ENCODE measurements at places on chromosomes 6 and 20.

GRCh38 chr6:157034436-157035230, 257.5 kb downstream of the ARID1B start:
- peak; percentile 76 for DNase-seq
- no peak overlapping the region for H3K4me3 ChIP-seq
- H3K27me3 ChIP-seq = no peaks in the 10 kb centered on the region
- H3K36me3 ChIP-seq = no peaks in the 10 kb centered on the region
- H3K4me1 ChIP-seq = peaks cover 35% of the 10 kb centered on the region

DNA sequence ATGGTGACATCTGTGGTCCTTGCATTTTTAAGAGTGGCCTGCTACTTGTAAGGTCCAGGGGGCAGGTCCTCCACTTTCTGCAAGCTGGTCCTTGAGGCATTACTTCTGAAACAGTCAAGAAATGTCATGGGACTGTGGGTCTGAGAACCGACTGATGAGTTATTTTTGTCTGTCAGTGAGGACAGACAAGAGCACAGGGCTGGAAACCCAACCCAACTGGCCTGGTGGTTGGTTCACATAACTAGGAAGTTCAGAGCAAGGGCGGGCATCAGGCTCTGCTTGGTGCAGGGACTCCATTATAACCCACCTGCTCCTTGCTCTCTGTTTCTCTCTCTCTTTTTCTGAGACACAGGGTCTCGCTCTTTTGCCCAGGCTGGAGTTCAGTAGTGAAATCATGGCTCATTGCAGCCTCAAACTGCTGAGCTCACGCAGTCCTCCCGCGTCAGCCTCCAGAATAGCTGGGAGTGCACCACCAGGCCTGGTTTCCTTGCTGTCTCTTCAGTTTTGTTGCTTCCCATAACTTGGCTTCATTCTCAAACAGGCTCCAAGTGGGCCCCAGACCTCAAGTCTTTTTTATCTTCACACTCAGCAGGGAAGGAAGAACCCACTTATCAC, 9.2 kb downstream of the CST3 start:
- H3K4me3 ChIP-seq = no peak overlapping the region
- H3K4me1 ChIP-seq = peaks cover 4% of the 10 kb centered on the region
- DNase-seq = no peak
- H3K36me3 ChIP-seq = no peaks in the 10 kb centered on the region

GRCh38 chr6:14425805-14426204, 308.2 kb downstream of the CD83 start:
- no peaks in the 10 kb centered on the region for H3K4me1 ChIP-seq
- no peak overlapping the region for H3K27ac ChIP-seq
- no peaks in the 10 kb centered on the region for H3K27me3 ChIP-seq
- H3K4me3 ChIP-seq = no peak overlapping the region

DNA sequence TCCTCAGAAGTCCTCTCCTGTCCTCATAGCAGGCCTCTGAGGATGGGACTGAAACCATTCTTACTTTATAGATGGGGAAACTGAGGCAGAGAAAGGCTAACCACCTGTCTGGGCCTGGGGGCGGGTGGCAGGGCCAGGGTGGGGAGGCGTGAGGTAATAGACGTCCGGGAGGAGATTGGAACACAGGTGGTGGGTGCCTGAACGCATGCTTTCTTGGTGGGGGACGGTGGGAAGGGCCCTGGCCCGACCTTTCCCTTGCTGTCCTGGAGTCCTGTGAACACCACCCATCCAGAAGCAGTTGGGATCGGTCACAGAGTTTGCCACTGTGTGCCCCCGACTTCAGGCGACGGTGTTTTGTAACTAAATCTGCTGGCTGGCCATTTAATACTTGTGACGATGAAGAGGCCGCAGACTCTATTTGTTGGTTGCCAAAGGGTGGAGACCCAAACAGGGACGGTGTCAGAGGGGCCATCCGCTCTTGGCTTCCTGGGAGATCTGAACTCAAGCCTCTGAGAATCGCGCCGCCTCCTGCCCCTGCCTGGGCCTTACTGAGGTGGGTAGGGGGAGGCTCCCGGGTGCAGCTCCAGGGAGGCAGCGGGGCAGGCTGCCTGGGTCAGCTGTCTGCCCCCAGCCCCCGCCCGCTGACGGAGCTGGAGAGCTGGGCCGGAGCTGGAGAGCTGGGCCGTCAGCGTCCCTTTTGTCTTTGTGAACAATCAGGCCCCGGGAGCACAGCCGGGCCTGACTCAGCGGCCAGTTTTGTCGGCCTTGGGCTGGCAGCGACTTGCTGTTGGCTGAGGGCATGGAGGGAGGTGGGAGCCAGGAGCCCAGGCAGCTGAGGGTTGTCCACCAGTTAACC, 4.1 kb downstream of the RBM38 start:
- H3K4me3 ChIP-seq = peak overlapping the region; percentile 100
- H3K27me3 ChIP-seq = no peaks in the 10 kb centered on the region
- peak overlapping the region; percentile 93 for H3K27ac ChIP-seq
- peak; percentile 40 for DNase-seq
- H3K4me1 ChIP-seq = peaks cover 68% of the 10 kb centered on the region

- no peak overlapping the region for H3K4me3 ChIP-seq
- no peaks in the 10 kb centered on the region for H3K36me3 ChIP-seq
- H3K4me1 ChIP-seq = no peaks in the 10 kb centered on the region
- H3K27me3 ChIP-seq = no peaks in the 10 kb centered on the region
- no peak overlapping the region for H3K27ac ChIP-seq
- DNase-seq = no peak
Measured at GRCh38 chr6:131183427-131184095, 48.3 kb downstream of the AKAP7 start.

DNA sequence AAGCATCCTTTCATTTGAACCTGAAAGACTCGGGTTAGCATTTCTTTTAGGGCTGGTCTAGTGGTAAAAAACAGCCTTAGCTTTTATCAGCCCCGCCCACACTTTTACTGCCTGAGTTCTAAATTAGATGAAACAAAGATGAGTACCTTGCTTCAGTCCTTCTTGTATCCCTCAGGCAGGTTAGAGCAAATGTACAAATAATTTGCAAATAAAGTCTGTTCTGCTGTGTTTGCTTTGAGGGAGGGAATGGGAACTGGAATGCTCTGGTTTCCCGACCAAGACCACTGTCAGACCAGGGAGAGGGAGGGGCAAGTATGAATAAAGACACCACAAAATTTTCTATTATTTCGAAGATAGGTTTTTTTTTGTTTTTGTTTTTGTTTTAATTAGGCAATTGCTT, 85.5 kb upstream of the FLRT3 start:
- no peaks in the 10 kb centered on the region for H3K36me3 ChIP-seq
- H3K27me3 ChIP-seq = no peaks in the 10 kb centered on the region
- no peak overlapping the region for H3K27ac ChIP-seq
- H3K4me3 ChIP-seq = no peak overlapping the region
- DNase-seq = no peak
- H3K4me1 ChIP-seq = no peaks in the 10 kb centered on the region

- H3K4me3 ChIP-seq = no peak overlapping the region
- no peaks in the 10 kb centered on the region for H3K27me3 ChIP-seq
- H3K4me1 ChIP-seq = no peaks in the 10 kb centered on the region
- no peak for DNase-seq
- no peaks in the 10 kb centered on the region for H3K36me3 ChIP-seq
- H3K27ac ChIP-seq = no peak overlapping the region
Measured at GRCh38 chr6:88869263-88870020, 94.0 kb downstream of the RNGTT start.

DNA sequence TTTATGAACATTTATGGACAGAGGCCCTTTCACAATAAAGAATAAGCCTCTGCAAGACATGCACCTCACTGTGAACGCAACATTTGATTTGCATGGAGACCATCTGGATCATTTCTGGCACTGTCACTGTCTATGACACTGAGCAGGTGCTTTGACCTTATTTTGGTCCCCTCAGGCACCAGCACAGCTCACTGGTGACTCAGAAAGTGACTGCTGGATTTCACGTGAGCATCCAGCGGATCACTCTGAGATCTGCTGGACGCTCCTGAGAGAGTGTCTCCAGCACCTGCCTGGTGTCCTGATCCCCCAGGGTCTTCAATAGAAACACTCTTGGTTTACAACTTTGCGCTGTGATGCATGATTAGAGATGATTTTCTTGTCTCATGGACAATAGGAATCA, 375.7 kb downstream of the TENT5A start:
- no peak overlapping the region for H3K27ac ChIP-seq
- DNase-seq = no peak
- H3K4me3 ChIP-seq = no peak overlapping the region
- H3K36me3 ChIP-seq = no peaks in the 10 kb centered on the region

DNA sequence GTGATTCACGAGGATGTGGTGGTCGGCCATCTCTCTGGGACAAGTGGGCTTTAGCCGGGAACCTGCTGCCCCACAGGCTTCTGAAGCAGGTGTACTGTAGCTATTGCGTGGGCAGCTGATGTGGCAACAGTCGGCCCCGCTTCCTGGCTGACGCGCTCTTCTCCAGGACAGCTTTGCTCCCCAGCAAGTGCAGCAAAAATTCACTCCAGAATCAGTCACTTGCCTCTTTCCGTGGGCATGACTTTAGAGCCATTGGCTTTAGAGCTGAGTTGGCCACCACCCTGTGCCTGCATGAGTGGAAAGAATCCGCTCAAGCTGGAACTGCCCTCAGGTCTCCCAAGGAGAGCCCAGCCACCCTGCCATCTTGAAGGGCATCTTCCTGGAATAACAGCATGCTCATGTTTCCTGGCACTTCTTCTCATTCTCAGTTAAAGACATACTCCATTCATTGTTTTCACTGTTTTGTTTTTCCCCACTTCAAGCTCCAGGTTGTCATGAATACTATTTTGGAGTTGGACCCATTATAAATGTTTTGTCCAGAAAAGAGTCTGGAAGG, 178.3 kb downstream of the ZDHHC14 start:
- no peaks in the 10 kb centered on the region for H3K36me3 ChIP-seq
- H3K4me1 ChIP-seq = no peaks in the 10 kb centered on the region
- no peak overlapping the region for H3K27ac ChIP-seq
- no peak overlapping the region for H3K4me3 ChIP-seq

DNA sequence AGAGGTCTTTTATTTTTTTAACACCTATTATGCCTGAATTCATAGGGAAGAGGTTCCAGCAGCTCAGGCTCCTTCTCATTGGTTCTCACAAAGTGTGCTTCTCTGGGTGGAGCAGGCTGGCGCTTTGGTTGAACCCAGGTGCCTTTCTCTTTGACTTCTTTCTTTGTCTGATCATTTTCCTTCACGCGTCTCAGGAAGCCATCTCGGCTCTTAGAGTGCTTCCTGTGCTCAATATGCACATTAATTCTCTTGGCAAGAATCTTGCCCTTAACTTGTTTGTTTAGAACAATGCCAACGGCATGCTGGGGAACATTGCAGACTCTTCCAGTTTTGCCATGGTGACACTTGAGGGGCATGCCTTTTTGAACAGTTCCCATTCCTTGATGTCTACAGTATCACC, 44.2 kb upstream of the RNF24 start:
- no peaks in the 10 kb centered on the region for H3K27me3 ChIP-seq
- no peak overlapping the region for H3K4me3 ChIP-seq
- DNase-seq = no peak
- H3K27ac ChIP-seq = no peak overlapping the region
- no peaks in the 10 kb centered on the region for H3K36me3 ChIP-seq

GRCh38 chr20:57826666-57827287, 117.0 kb upstream of the PMEPA1 start:
- H3K4me1 ChIP-seq = peaks cover 6% of the 10 kb centered on the region
- no peak overlapping the region for H3K27ac ChIP-seq
- no peak overlapping the region for H3K4me3 ChIP-seq
- H3K36me3 ChIP-seq = no peaks in the 10 kb centered on the region
- no peak for DNase-seq
- H3K27me3 ChIP-seq = no peaks in the 10 kb centered on the region

DNA sequence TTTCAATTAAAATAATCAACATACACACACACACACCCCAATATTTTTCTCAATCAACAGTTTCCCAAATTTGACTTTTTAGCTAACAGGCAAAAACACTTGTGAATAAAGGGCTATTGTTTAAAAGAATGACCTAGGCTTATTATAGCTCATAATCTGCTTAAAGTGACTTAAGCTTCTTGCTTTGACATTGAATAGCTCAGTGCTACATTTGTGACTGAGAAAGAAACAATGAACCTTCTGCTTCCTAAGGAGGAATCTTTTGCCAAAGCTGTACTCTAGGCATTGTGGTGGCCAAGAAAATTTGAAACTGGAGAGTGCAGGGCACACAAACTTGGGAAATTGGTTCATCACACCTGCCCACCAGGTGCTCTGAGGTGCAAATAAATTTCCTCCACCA, 282.0 kb downstream of the SYNE1 start:
- no peak overlapping the region for H3K4me3 ChIP-seq
- H3K4me1 ChIP-seq = peaks cover 5% of the 10 kb centered on the region
- no peak for DNase-seq
- H3K27ac ChIP-seq = no peak overlapping the region
- peaks cover 67% of the 10 kb centered on the region for H3K36me3 ChIP-seq

DNA sequence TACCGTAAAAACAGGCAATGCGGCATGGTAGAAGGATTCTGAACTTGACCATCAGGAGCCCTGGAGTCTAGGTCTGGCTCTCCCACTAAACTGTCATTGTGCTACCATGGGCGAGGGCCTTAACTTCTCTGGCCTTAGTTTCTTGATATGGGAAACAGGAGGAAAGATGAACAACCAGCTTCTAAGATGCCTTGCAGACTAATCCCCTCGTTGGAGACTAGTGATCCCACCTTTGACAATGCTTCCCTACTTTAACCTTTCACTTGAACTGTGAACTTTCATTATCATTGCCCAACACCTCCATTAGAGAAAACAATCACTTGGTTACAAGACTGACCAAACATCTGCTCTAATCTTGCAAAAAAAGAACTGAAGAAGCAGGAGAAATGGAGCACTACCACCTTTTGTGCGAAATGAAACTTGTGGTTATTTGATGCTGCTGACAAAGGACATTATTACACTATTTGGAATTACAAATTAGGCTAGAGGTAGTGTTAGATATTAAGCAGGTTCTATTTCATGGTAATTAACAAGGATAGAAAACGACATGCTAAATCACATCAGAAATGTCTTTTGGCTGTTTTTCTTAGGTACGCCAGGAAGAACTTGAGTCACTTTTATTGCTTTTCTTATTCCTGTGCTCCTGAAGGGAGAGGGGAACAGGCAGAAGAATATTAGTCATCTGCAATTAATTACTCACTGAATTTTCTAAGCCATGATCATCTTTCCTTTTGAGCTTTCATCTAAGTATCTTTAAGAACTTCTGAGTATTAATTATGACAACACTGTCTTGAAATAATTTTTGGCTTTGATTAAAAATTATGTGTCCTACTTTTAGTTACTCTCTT, 39.1 kb upstream of the ARHGAP18 start:
- DNase-seq = no peak
- H3K27ac ChIP-seq = no peak overlapping the region
- no peaks in the 10 kb centered on the region for H3K27me3 ChIP-seq

DNA sequence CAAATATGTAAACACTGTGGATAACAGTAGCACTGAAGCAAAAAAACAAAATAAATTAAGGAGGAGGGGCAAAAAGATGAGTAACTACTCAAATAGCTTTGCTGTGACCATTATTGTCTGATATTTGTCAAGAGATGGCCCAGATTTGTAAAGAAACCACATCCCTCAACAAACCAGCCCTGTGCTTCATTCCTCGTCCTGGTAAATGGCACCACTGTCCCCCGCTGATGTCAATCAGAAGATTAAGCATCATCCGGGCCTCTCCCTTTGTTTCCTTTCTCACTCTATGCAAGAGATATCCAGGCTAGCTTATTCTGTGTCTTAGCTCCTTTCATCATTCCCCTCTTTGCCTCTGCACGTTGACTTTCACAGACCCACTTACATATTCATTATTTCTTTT, 259.0 kb downstream of the SYNE1 start:
- H3K4me1 ChIP-seq = peaks cover 25% of the 10 kb centered on the region
- peak overlapping the region; percentile 60 for H3K4me3 ChIP-seq
- H3K27ac ChIP-seq = peak overlapping the region; percentile 67
- peaks cover 18% of the 10 kb centered on the region for H3K36me3 ChIP-seq
- DNase-seq = no peak

GRCh38 chr6:170117111-170117972, 173.5 kb downstream of the DLL1 start:
- no peaks in the 10 kb centered on the region for H3K4me1 ChIP-seq
- no peak overlapping the region for H3K27ac ChIP-seq
- no peak for DNase-seq

Data from cardiac muscle cell (in vitro differentiated cells and primary cell).